CD4-positive, alpha-beta T cell (primary cell): ENCODE measurements at places on chromosomes 11 and 22.

DNA sequence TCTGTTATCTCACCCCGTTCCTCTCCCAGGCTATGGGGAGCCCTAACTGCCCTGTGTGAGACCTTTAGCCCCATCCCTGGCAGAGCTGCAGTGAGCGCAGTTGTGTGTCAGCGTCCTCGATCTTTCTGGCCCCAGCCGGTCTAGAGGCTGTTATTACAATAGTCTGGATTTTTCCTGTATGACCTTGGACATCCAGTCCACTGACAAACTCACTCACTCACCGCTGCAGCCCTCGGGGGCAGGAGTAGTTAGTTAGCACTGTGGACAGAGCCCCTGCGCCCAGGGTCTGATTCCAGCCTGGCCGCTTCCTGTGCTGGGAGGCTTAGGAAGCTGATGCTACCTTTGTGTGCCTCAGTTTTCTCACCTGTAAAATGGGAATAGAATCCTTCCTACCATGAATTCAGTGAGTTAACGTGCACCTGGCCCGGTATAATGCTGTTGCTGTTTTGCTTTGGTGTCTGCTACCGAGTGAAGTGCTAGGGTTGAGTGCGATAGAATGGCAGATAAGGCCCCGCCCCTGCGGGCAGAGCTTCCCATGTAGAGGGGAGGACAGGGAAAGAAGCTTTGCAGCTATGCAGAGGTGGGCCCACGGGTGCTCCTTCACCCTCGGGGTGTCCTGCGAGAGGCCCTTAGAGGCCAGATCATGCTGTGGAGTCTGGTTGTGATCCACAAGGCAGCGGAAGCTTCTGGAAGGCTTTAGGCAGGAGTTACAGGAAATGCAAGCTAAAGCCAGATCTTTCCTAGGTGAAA lies 3.0 kb downstream of the LRP5 start:
- no peak overlapping the region for H3K4me3 ChIP-seq
- peaks cover 20% of the 10 kb centered on the region for H3K4me1 ChIP-seq
- no peaks in the 10 kb centered on the region for H3K36me3 ChIP-seq
- no peak for DNase-seq

GRCh38 chr11:73851046-73851764 lies 25.4 kb downstream of the COA4 start:
- no peak overlapping the region for H3K4me3 ChIP-seq
- H3K36me3 ChIP-seq: peaks cover 17% of the 10 kb centered on the region
- H3K27ac ChIP-seq: no peak overlapping the region
- no peak for DNase-seq
- H3K27me3 ChIP-seq: no peaks in the 10 kb centered on the region

- DNase-seq: no peak
- H3K27ac ChIP-seq: no peak overlapping the region
- no peaks in the 10 kb centered on the region for H3K27me3 ChIP-seq
Measured at GRCh38 chr11:2724653-2725367, 25.0 kb upstream of the KCNQ1OT1 start.

DNA sequence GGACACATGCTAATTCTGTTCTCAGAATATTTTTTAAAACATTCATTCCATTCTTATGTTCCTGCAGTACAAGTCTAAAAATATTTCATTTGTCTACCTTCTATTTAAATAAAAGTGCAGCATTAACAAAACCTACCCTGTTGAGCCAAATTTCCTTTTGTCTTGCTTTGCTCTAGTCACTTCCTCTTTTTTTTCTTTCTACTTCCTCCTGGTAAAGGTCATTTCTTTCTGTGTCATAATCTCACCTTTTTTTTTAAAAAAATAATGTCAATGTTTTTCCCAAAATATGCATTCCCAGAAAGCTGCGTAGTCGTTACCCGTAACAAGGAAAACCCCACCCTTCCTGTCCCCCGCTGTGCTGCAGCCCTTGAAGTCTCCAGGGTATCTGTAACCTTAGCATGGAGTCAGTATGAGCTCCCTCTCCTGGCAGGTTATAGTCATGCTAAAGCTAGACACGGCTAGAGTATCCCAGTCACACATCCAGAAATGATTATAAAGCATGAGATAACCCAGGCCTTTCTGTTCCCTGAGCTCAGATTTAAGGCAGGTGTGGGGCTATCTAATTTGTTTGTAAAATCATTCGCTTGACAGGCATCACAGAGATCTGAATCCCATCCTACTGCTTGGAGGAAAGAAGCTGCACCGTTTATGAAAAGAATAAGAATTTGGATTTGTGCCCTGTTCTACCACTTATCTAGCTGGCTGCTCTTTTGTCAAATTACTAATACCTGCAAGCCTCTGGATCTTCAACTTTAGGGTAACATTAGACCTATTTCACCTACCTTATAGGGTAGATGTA lies 51.1 kb upstream of the EED start:
- H3K36me3 ChIP-seq: no peaks in the 10 kb centered on the region
- peak overlapping the region; percentile 37 for H3K4me3 ChIP-seq
- H3K27me3 ChIP-seq: no peaks in the 10 kb centered on the region
- no peak overlapping the region for H3K27ac ChIP-seq
- H3K4me1 ChIP-seq: peaks cover 4% of the 10 kb centered on the region

DNA sequence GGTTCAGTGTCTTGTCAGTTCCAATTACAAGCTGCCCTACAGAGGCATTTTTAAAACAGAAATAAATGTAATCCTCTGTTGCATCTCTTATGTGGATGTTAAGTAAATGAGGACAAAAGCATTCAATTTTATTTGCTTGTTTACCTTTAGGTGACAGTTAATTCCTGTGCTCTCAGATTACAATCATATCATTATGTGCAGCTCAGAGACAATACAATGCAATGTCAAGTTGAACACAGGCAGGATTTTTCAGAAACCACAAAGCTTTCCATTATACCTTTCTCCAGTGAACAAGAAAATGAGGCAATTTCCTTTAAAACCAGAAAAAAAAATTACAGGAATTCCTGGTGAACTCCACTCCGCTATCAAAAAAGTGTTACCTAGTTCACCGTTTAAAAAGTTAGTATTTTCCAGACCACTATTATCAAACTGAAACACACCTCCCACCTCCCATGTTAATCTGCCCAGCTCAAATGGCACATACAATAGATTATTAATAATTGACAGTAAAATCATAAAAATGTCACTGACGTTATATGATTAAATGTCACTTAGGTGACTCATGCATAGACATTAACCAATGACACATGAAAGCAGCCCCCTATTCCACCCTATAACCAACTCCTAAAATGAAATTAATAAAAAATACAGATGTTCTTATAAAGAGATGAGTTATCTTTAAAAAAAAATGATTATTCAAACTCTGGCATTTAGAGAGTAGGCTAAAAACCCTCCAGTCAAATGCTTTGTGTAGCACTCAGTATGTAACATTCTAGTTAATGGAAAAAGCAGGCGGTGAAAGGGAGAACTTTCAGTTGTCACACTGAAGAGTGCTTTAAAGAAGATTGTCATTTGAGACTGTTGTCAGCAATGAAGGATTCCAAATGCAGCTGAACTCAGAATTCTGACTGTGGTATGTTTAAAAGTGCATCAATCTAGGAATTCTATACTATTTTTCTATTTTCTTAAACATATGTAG lies 98.6 kb downstream of the MUC15 start:
- no peak for DNase-seq
- H3K4me3 ChIP-seq: no peak overlapping the region
- no peaks in the 10 kb centered on the region for H3K36me3 ChIP-seq
- no peak overlapping the region for H3K27ac ChIP-seq

DNA sequence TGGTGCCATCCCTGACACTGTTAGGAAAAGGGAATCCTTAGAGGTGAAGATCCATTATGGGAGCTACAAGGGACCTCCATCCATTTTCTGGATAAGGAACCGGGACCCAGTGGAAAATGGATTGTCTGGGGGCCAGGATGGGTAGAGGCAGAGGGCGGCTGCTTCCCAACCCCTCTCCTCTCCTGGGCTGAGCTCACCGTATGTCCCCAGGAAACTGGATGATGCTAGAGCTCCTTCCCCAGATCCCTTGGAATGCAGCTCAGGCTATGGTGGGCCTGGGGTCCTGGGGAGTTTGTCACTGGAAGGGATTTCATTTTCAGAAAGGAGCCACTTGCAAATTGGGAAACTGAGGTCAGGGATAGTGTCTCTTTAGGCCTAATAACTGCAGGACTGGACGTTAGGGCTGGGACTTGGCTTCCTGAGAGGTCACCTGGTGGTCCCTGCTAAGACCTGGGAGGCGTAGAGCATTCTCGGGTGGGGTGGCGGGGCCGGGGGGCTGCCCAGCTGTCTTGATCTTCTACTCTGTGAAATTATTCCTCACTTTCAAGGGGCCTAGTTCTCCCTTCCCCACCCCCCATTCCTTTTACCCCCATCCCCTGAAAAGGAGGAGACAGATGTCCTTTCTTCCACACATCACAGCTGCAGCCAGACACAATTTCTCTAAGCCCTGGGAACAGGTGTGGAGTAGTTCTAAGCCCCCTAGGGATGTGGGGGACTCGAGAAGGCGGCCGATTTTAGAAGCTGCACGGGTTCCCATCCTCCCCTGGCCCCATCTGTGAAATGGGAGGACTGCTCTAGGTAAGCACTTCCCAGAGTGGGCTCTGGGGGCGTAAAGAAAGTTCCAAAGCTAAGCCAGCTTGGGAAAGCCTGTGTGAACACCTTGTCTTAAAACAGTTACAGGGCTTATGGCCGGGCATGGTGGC lies 99.8 kb downstream of the PKNOX2 start:
- H3K4me3 ChIP-seq: no peak overlapping the region
- peaks cover 19% of the 10 kb centered on the region for H3K27me3 ChIP-seq
- no peaks in the 10 kb centered on the region for H3K36me3 ChIP-seq
- DNase-seq: no peak

GRCh38 chr22:17101475-17102296 lies 16.9 kb downstream of the IL17RA start:
- DNase-seq: no peak
- H3K4me3 ChIP-seq: no peak overlapping the region
- peaks cover 92% of the 10 kb centered on the region for H3K36me3 ChIP-seq
- H3K27ac ChIP-seq: peak overlapping the region; percentile 34

GRCh38 chr22:38074181-38075104 lies 9.5 kb downstream of the SLC16A8 start:
- H3K4me1 ChIP-seq: no peaks in the 10 kb centered on the region
- no peak for DNase-seq
- H3K27me3 ChIP-seq: no peaks in the 10 kb centered on the region
- no peak overlapping the region for H3K4me3 ChIP-seq

- H3K27me3 ChIP-seq: no peaks in the 10 kb centered on the region
- no peaks in the 10 kb centered on the region for H3K4me1 ChIP-seq
- H3K4me3 ChIP-seq: no peak overlapping the region
- H3K27ac ChIP-seq: no peak overlapping the region
Measured at GRCh38 chr11:40219401-40219800, 1240.1 kb downstream of the LRRC4C start.

- H3K27me3 ChIP-seq: no peaks in the 10 kb centered on the region
- no peak for DNase-seq
- no peak overlapping the region for H3K27ac ChIP-seq
- H3K36me3 ChIP-seq: no peaks in the 10 kb centered on the region
- no peaks in the 10 kb centered on the region for H3K4me1 ChIP-seq
Measured at GRCh38 chr11:39220501-39221230, 2238.8 kb downstream of the LRRC4C start.

DNA sequence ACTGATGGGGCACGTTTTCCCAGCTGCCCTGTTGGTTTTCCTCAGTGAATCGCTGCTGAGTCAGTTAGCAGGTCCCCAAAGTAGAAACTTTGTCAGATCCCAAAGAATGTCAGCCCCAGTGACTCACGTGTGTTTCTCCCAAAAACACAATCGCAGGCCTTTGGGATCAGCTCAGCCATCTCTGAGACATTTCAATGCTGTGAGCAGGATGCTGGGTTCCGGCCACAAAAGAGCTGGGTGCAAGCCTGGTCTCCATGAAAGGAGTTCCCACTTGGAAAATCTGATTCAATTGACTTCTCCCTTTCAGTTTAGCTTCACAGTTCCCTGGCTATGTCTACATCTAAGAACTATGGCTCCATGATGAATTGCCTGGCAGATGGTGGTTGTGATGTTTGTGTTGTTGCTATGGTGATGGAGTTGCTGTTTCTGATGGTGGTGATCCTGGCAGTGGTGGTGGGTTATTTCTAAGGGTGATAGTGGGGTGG lies 28.0 kb downstream of the MYEOV start:
- DNase-seq: no peak
- no peak overlapping the region for H3K27ac ChIP-seq
- H3K4me3 ChIP-seq: no peak overlapping the region
